ENCODE measurements at places on chromosomes 12 and 14.

DNA sequence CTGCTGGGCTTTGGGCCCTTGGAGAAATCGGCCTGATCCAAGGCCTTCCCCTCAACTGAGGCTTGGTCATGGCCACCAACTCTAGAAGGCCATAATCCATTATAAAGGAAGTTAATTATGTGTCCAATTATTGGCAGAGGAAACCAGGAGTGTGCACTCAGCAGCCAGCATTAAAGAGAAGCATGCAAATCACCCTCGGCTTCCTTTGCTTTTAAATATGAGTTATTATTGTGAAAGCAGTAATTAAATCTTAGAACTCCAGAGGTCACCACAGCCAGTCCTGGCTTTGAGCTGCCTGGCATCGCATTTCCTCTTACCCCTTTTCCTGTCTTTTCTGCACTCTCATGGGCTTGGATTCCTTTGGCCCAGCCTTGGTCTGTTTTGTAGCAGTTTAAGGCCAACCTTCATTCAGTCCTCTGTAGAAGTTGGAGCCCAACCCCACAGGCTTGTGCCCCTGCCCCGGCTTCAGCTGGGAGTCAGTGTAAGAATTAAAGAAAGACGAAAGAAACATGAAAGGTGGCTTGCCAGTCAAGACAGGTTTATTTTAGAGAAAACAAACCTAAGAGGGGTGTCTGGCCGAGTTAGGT is 14.7 kb upstream of the KRT86 start:
- peaks cover 13% of the 10 kb centered on the region for H3K4me1 ChIP-seq
- no peak for DNase-seq
- H3K4me3 ChIP-seq: no peak overlapping the region
- H3K27ac ChIP-seq: no peak overlapping the region

GRCh38 chr12:5177096-5177495 is 133.4 kb downstream of the KCNA5 start:
- peaks cover 28% of the 10 kb centered on the region for H3K27me3 ChIP-seq
- H3K27ac ChIP-seq: no peak overlapping the region
- H3K36me3 ChIP-seq: no peaks in the 10 kb centered on the region
- no peak overlapping the region for H3K4me3 ChIP-seq
- DNase-seq: no peak

- H3K27me3 ChIP-seq: no peaks in the 10 kb centered on the region
- H3K36me3 ChIP-seq: peaks cover 17% of the 10 kb centered on the region
- no peak overlapping the region for H3K27ac ChIP-seq
- no peak for DNase-seq
- no peak overlapping the region for H3K4me3 ChIP-seq
Observed at GRCh38 chr14:57259672-57260071, 9.0 kb downstream of the EXOC5 start.

DNA sequence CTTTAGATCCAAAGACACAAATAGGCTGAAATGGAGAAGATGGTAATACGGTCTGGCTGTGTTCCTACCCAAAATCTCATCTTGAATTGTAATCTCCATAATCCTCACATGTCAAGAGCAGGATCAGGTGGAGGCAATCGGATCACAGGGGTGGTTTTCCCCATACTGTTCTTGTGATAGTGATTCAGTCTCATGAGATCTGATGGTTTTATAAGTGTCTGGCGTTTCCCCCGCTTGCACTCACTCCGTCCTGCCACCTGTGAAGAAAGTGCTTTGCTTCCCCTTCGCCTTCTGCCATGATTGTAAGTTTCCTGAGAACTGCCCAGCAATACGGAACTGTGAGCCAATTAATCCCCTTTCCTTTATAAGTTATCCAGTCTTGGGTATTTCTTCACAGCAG is 1795.5 kb upstream of the FLRT2 start:
- no peaks in the 10 kb centered on the region for H3K36me3 ChIP-seq
- H3K27ac ChIP-seq: no peak overlapping the region
- no peaks in the 10 kb centered on the region for H3K27me3 ChIP-seq
- no peaks in the 10 kb centered on the region for H3K4me1 ChIP-seq
- no peak overlapping the region for H3K4me3 ChIP-seq
- DNase-seq: no peak

GRCh38 chr12:57452937-57453509 is 2.1 kb upstream of the INHBE start:
- H3K4me3 ChIP-seq: no peak overlapping the region
- H3K36me3 ChIP-seq: no peaks in the 10 kb centered on the region

DNA sequence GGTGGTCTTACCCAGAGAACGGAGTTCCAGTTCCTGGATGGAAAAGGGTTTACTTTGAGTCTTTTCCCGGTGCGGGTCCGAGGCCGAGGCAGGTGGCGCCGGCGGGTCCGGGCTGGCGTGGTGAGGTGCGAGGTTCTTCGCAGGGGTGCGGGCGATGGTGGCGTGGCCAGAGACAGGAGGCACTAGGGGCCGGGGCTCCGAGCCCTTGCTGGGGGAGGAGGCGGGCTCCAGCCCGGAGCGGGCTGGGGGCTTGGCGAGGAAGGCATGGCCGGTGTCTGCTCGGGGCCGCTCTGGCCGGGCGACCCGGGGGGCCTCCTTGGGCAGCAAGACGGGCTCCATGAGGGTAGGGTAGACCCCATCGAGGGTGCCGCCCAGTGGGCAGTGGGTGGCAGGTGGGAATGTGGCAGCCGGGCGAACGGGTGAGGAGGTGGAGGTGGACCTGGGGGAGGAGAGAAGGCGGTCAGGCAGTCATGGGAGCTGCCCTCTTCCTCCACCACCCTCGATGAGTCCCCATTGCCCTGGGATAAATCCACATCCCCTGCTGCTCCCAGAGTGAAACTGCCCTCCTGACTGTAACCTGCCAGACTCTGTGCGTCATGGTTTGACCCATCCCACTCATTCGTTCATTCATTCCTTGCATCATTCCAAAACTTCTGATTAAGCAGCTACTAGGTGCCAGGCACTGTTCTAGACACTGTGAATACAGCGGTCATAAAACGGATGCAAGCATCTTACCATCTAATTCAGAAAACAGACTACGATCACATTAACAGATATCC is 42.0 kb downstream of the RFLNA start:
- H3K36me3 ChIP-seq: no peaks in the 10 kb centered on the region
- no peak overlapping the region for H3K4me3 ChIP-seq
- no peak overlapping the region for H3K27ac ChIP-seq
- no peak for DNase-seq
- no peaks in the 10 kb centered on the region for H3K4me1 ChIP-seq

DNA sequence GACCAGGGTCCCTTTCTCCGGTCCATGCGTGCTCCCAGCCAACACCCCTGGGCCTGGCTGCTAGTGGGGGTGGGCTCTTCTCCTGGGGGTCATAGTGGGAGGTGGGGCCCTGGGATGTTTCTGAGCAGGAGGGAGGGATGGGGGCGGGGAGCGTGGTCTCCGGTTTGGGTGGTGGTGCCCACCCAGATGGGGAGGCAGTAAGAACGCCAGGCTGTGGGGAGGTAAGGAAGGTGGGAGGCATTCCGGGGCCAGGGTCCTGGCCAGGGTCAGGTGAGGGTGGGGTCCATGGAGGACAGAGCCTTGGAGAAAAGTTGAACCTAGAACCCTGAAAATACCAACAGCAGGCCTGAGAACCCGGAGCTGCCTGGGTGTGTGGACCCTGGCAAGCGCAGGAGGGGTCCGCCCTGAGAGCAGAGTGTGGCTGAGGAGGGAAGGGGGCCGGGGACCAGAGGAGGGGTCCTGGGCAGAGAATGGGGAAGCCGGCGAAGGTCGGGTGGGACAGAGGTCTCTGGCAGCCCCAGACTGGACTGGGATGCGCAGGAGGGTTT is 5.7 kb downstream of the CRIP2 start:
- peaks cover 34% of the 10 kb centered on the region for H3K4me1 ChIP-seq
- no peaks in the 10 kb centered on the region for H3K36me3 ChIP-seq
- H3K27me3 ChIP-seq: no peaks in the 10 kb centered on the region
- no peak overlapping the region for H3K4me3 ChIP-seq

Measured in natural killer cell treated with Interleukin-12 subunit alpha and Interleukin-12 subunit beta and Interleukin-15 and Interleukin-18, amount 100 ng/mL, for 72 hours (primary cell).